ENCODE measurements at places on chromosomes 2 and 18. TPM values are rescaled to one million over a fixed set of nuclear protein-coding genes. Genes with fewer than 3 reads are reported as not detected.

DNA sequence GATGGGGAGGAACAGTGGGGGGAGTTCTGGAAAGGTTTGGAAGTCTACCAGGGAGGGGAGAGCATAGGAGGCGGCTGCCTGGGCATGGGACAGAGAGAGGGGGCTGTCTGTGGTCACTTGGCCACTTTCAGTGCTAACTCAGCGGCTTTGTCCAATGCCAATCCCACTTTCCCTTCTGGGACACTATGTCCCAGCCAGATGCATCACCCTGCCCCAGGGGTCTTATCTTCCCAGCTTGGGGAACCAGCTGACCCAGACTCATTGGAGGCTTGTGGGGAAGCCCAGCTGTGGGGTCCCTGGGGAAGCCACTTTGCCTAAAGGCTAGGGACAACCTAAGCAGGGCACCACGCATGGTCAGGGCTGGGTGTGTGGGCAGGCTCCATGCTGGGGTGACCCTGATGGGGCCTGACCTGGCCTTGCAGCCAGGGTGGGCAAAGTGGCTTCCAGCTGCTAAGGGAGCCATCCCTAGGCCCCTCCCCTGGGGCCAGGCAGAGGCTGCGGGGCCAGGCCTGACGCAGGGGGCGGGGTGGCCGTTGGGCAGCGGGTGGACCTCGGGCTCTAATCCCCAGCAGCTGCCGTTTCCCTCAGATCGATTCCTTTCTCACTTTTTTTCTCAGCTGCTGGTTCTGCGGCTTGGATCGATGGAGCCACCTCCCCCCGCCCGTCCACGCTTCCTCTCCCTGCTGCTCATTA, 1.6 kb upstream of the ASIC4 start:
- DNase-seq, result no peak
- H3K27me3 ChIP-seq, result no peaks in the 10 kb centered on the region
- no peak overlapping the region for H3K27ac ChIP-seq
- H3K4me1 ChIP-seq, result peaks cover 13% of the 10 kb centered on the region
- H3K4me3 ChIP-seq, result no peak overlapping the region

DNA sequence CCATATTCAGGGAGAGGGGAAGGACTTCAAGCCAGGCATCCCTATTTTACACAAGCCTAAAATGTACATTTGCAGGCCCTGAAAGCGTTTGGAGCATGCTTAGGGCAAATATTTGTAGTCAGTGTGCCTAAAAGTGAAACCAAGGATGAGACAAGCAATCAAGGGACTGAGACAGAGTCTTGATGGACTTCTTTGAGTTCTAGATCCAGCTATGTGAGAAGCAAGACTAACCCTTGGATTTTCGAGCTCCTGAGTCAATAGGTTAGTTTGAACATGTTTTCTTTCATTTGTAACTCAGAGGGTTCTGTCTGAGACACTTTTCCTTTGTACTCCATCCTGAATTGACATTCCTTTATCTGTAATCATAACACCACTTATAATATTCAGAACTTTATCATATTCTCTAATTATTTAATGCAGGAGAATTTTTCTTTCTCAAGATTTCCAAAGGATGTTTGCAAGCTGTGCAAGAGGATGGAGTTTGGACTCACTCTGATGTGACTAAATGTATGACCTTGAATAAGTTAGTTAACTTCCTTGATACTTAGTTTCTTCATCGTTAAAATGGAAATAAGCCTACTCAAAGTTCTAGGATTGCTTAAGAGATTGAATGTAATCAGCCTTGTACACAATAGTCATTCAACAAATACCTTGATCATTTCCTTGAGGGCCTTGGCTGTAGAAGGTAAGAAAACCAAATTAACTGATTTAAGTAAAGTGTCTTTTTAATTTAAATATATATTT, 1237.8 kb upstream of the ZEB2 start:
- H3K36me3 ChIP-seq, result no peaks in the 10 kb centered on the region
- no peak overlapping the region for H3K4me3 ChIP-seq
- DNase-seq, result no peak
- no peaks in the 10 kb centered on the region for H3K27me3 ChIP-seq
- H3K27ac ChIP-seq, result no peak overlapping the region
- H3K4me1 ChIP-seq, result no peaks in the 10 kb centered on the region

DNA sequence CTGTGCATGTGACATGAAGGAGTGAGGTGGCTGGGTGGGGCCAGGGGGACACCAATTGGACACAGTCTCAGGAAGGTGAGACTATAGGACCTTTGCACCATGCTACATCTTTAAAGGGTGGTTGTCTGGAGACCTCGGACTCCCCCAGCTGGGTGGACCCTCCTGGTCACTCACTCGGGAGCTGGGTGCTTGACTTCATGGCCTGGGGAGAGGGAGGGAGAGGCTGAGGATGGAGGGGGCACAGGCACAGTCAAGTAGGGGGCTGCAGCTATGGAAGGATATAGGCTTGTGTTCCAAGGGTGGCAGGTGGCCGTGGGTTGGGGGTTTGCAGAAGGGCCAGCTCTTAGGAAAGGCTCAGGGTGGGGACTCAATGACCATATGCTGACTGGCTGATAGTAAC, 7.1 kb upstream of the CELF4 start:
- no peak overlapping the region for H3K27ac ChIP-seq
- H3K36me3 ChIP-seq, result no peaks in the 10 kb centered on the region

- H3K27ac ChIP-seq, result no peak overlapping the region
- no peak for DNase-seq
- H3K27me3 ChIP-seq, result no peaks in the 10 kb centered on the region
- H3K36me3 ChIP-seq, result no peaks in the 10 kb centered on the region
Observed at GRCh38 chr2:176035013-176035691, 33.1 kb upstream of the LNPK start.

GRCh38 chr2:733495-733894, 56.3 kb upstream of the TMEM18 start:
- no peaks in the 10 kb centered on the region for H3K27me3 ChIP-seq
- H3K4me3 ChIP-seq, result no peak overlapping the region

GRCh38 chr2:99850084-99850710, 292.2 kb downstream of the AFF3 start:
- no peaks in the 10 kb centered on the region for H3K27me3 ChIP-seq
- H3K4me3 ChIP-seq, result no peak overlapping the region
- no peaks in the 10 kb centered on the region for H3K36me3 ChIP-seq
- no peak overlapping the region for H3K27ac ChIP-seq
- no peaks in the 10 kb centered on the region for H3K4me1 ChIP-seq
- DNase-seq, result no peak

GRCh38 chr2:16076911-16077310, 136.6 kb downstream of the MYCN start:
- no peak for DNase-seq
- no peaks in the 10 kb centered on the region for H3K36me3 ChIP-seq
- no peak overlapping the region for H3K4me3 ChIP-seq

Gene RALB
- total RNA-seq, result 96.7 TPM

Gene RND3
- 69.4 TPM for total RNA-seq

Gene UGT1A8
- total RNA-seq, result not detected

Gene MEP1B
- total RNA-seq, result not detected
